ENCODE measurements at places on chromosomes 1 and 21.

DNA sequence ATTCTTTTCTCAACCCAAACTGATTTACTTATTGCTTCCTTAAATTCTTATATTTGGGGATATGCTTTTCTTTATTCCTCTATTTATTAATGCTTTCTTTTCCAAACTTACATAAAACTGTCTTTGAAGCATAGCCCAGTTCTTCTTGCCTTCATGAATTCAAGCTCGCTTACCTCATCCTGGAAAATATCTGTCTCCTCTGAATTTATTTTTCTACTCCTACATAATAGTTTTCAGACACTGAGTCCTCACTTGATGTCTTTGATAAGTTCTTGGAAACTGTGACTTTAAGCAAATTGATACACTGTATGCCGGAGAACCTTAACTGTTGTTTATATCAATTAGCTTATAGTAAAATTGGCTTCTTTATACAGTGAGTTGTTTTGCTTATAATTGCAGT, 93.8 kb downstream of the ZFYVE9 start:
- DNase-seq: no peak

DNA sequence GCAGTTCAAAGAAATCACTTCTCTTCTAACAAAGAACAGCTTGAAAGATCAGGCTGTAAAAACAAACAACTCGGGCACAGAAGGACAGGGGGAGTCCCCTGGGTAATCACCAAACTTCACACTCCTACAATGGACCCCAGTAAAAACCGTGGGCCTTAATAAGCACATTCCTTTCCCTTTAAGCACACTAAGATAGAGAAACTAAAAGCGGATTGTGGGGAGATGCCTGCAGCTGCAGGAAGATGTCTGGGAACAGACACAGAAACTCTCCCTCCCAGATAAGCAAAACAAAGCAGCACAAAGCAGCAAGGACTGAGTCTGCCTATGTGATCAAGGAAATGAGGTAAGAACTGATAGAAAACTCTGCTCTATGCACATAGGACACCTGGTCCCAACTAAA, 37.6 kb upstream of the CTBS start:
- DNase-seq: no peak

DNA sequence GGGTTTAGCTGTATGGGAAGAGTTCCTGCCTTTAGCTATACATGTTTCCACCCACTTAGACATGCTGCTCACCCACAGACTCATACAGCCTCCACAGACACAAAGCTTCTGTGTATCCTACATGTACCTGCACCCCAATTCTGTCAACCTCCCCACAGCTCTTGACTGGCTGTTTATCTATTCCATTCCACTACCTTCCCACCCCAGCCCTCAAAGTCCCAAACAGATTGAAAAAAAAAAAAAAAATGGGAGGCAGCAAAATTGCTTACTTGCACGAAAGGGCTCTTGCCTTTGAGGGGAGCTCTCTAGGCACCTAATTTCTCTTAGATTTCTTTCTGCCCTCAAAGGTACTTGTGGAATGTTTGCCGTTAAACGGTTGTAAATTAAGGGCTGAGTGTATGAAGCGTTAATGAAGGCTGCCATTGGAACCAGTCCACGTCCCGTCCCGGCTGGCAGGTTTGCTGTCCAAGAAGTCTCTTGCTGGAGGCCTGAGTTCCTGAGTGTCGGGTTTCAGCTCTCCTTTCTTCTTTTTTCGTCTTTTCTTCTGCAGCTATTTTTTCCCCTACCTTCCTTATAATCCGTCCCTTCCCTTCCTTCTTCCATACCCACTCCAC, 43.6 kb downstream of the PBX1 start:
- no peak for DNase-seq

DNA sequence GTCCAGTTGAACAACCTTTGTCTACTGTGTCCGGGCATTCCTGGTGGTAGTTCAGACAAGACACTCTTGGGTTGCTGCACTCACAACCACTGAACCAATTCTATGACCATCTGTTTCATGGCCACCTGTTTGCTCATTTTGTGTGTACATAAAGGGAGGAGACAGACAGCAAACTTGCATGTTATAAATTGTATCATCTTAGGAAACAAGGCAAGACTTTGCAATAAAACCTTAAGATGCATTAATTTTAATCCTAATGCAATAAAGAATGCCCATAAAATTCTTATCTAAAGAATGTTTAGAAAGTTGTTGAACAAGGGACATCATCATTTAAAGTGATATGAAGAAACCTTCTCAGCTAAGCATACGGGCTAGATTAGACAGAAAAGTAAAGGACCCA, 34.8 kb downstream of the ADAM30 start:
- no peak for DNase-seq

- DNase-seq: no peak
Observed at GRCh38 chr1:207959910-207960309, 49.0 kb upstream of the CD34 start.

GRCh38 chr1:186819126-186819525, 9.6 kb upstream of the PLA2G4A start:
- no peak for DNase-seq

- DNase-seq: no peak
Observed at GRCh38 chr1:2279210-2279639, 51.1 kb downstream of the SKI start.

- DNase-seq: no peak
Observed at GRCh38 chr1:53628286-53628955, 110.5 kb downstream of the GLIS1 start.

GRCh38 chr1:94926126-94926914, 590 bp downstream of the CNN3 start:
- no peak for DNase-seq

- DNase-seq: no peak
Observed at GRCh38 chr1:198018529-198018928, 101.4 kb downstream of the LHX9 start.

DNA sequence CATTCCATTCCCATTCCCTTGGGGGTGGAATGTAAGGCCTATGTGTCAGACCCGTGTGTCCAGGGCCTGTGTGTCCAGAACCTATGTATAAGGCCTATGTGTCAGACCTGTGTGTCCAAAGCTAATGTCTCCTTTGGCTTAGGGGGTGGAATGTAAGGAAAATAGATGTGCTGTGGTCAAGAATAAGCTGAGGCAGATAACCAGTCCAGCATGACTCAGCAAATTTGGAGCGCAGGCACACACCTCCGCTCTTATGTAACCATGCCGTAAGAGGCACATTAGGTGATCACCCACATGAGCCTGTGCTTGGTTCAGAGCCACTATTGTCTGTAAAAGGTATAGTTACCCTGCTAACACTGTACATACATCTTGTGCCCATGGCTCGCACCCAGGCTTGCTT, 150.8 kb upstream of the SGIP1 start:
- DNase-seq: no peak

DNA sequence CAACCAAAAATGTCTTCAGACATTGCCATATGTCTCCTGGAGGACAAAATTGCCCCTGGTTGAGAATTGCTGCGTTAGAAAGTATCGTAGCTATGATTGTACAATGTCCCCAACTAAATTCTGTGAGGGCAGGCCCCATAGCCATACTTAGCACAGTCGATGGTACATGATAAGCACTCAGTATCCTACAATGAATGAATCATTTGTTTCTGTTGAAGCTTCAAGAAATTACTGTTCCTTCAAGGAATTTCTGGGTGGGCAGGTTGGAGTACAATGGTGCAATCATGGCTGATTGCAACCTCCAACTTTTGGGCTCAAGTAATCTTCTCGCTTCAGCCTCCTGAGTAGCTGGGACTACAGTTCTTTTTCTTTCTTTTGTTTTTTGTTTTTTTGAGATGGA, 4.7 kb downstream of the CAP1 start:
- DNase-seq: no peak

DNA sequence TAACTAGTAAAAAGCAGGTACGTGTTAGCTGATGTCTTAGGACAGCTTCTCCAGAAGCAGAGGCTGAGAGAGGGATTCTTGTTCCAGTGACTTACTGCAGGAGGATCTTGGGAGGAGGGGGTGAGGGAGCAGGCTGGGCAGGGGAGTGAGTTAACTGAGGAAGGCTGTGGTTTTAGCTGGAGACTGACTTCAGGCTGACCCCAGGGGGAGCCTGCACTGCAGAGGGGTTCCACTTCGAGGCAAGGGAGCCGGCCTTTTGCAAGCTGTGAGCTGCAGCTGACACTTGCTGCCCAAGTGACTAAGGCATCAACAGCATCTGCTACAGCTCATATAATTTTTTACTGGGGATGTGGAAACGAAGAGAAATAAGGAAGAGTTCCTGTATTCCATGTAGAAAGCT, 50.4 kb upstream of the SOD1 start:
- DNase-seq: no peak

GRCh38 chr1:231706934-231707333, 80.3 kb downstream of the DISC1 start:
- DNase-seq: no peak

DNA sequence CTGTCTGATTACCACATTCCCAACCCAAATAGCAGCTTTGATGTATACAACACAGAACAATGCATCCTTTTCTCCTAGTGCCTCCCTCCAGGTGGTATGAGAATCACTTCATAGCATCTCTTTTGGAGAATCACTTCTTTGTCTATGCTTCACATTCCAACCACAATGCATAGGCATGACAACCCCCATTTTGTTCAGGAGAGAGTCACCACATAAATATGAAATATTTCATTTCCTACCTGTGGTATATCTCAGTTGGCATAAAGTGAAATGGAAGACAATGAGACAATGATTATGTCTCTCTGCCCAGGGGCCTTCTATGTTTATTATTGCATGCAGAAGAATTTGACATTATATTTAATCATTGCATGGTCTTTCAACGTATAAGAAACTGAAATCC, 112.2 kb downstream of the BRINP2 start:
- no peak for DNase-seq

- no peak for DNase-seq
Observed at GRCh38 chr1:214446772-214447556, 104.4 kb downstream of the PTPN14 start.

DNA sequence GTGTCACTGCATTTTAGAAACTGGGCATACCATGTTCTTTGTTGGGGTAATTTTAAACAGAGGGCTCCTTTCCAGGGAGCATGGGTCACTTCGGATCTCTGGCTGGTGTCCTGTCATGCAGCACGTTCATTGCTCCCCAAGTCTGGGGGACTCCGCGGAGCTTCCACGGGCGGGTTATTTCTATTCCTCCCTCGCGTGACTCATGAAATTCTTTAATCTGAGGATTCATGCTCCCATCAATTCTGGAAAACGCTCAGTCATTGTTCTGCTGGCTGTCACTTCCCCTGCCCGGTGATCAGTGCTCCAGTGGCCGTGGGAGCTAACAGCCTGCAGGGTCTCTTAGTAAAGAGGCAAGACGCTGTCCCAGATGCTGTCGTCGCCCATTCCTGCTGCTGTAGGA, 28.1 kb downstream of the CFAP74 start:
- no peak for DNase-seq

GRCh38 chr1:28751315-28752060, 14.7 kb downstream of the YTHDF2 start:
- DNase-seq: no peak

DNA sequence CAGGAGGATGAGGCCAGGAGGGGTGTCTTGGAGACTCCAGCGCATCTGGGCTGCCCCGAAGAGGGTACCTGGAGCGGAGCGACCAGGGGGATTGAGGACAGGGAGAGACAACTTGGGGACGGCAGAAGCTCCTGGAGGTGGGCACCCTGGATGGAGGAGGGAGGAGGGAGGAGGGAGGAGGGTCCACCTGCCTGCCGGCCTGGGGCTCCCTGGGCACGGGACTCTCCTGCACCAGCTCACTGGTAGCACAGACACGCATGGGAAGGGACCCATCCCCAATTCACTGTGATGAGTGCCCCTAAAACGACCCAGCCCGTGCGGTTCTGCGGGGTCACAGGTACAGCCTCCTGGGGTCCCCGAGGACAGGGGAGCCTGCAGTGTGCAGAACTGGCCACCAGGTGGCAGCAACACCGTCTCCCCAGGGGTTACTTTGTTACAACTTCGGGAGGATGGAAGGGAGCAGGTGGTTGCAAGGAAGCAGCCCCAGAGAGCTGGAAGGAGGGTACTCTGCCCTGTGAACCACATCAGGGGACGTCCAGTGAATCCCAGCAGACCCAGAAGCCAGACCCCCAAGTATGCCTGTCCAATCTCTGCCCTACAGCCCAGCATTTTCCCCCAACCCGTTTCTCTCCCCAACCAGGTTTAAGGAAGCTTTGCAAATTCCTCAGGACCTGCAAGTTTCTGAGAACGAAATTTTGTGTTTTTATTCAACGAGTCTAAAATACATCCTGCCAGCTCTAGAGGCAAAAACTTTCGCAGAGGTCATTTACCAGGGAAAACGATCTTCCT, 482.4 kb downstream of the NPHP4 start:
- DNase-seq: peak; percentile 52

DNA sequence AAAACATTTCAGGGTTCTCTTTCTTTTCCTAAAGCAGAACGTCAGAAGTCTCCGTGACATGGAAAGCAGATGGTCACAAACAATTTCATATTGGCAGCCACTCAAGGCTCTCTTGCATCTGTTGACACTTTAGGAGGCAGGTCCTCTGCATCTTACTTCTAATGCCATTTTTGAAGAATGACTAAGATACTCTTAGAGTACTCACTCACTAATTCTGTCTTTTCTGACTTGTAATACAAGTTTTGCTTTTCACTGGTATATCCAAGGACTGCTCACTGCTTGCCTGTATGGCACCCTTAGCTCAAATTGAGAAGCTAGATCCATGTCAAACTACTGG, 68.3 kb downstream of the PRRX1 start:
- DNase-seq: no peak

GRCh38 chr1:25520446-25521061, 22.9 kb upstream of the LDLRAP1 start:
- peak; percentile 56 for DNase-seq

GRCh38 chr1:91440847-91441246, 36.2 kb upstream of the HFM1 start:
- no peak for DNase-seq

- no peak for DNase-seq
Observed at GRCh38 chr1:236925386-236925785, 78.9 kb downstream of the MT1HL1 start.

GRCh38 chr1:10787286-10787685, 9.2 kb downstream of the CASZ1 start:
- no peak for DNase-seq

All from activated T-helper 1 cell treated with anti-CD3 and anti-CD28 coated beads, Interleukin-2, amount 50 U/mL, for 16 hours (primary cell).